ENCODE measurements at places on chromosomes 4 and X. TPM values are rescaled to one million over a fixed set of nuclear protein-coding genes. Genes with fewer than 3 reads are reported as not detected.

The PLAC1 gene
- total RNA-seq: 0.47 TPM

The APLN gene
- not detected for total RNA-seq

The EXOC1L gene
- total RNA-seq: not detected

The MAGEA2B gene
- not detected for total RNA-seq

The CXCL11 gene
- total RNA-seq: not detected

The NUDT11 gene
- 3.1 TPM for total RNA-seq

The CYTL1 gene
- not detected for total RNA-seq

The GAGE12F gene
- not detected for total RNA-seq

The RHOXF1 gene
- total RNA-seq: not detected

Data from G401 (cell line).